ENCODE measurements at places on chromosomes 6 and 20.

- no peak for DNase-seq
Observed at GRCh38 chr6:107033126-107033525, 5.1 kb downstream of the MTRES1 start.

- DNase-seq, result no peak
Observed at GRCh38 chr6:34132486-34133185, 13.3 kb downstream of the GRM4 start.

GRCh38 chr20:60977901-60978300 lies 274.2 kb upstream of the CDH4 start:
- DNase-seq, result no peak

DNA sequence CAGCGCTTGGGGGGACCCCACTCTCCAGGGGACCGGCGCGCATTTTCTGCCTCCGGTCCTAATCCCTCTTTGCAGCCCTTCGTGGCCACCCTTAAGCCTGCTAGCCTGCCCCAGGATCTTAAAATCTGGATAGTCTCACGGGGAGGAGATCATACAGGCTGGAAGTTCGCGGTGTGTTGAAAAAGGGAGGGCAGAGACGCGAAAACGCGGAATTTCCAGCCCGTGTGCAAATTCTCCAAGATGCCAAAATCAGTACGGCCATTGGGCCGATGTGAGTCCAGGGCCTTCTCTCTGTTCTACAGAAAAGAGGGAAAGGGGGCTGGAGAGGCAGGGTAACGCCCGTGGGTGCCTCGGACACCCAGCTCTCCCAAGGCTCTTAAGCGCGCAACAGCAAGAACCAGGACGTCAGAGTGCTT lies 9.4 kb downstream of the NR2E1 start:
- DNase-seq, result no peak

DNA sequence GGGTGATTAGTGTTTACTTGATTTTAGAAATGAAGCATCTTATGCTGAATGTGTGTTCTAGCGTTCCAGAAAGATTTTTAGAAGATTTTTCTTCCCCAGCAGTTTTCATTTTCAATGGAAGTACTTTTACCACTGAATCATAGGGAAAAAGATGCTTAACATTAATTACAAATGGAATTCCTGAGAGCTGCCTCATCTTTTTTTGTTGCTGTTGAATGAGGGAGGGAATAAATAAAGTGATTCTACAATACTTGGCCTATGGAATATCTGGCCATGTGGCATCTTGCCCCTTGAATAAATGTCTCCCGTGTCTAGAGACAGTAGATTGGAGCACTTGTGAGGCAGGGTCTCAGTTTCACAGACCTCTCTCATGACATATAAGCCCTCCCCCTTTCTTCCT lies 44.1 kb upstream of the SLC22A1 start:
- no peak for DNase-seq

GRCh38 chr20:11001764-11002540 lies 328.2 kb upstream of the JAG1 start:
- no peak for DNase-seq

- DNase-seq, result no peak
Observed at GRCh38 chr20:62728781-62729300, 20.2 kb downstream of the NTSR1 start.

DNA sequence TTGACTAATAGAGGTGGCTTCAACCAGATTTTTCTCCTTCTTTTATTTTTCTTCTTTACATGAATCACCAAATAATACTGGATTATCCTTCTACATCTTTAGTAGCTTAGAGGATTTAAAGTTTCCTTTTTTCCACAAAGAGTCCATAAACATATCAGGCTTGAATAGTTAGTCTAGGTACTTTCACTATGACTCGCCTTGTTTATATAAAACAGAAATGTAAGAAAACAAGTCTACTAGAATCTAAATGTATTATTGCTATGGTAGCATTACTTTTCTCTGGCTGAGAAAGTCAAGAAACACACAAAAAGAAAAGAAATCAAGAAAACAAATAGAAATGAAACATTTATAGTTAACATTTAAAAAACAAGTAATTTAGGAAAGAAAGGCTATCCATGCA lies 215.2 kb downstream of the PTPRK start:
- DNase-seq, result no peak

GRCh38 chr6:153123801-153124200 lies 7.3 kb downstream of the RGS17 start:
- DNase-seq, result no peak

DNA sequence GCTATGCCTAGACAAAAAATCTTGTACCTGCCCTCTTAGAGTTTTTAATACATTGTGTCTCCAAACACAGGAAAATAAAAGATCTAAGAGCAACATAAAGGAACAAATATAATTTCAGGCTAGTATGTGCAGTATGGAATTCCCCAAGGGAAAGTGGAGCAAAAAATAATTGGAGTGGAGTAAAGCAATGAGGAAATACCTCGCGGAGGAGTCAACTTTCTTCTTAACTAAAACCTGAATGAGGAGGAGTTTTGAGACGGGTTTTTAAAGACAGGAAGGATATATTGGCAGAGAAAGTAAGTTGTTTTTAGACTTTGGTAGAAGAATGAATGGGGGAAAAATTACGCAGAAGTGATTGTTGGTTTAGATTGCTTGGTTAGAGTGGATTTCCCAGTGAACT lies 14.0 kb downstream of the HIVEP1 start:
- no peak for DNase-seq

GRCh38 chr20:58194175-58194791 lies 34.2 kb downstream of the ANKRD60 start:
- no peak for DNase-seq

GRCh38 chr6:26183581-26184366 lies 96.5 kb downstream of the HFE start:
- no peak for DNase-seq

- no peak for DNase-seq
Observed at GRCh38 chr6:113598786-113599185, 258.4 kb upstream of the MARCKS start.

DNA sequence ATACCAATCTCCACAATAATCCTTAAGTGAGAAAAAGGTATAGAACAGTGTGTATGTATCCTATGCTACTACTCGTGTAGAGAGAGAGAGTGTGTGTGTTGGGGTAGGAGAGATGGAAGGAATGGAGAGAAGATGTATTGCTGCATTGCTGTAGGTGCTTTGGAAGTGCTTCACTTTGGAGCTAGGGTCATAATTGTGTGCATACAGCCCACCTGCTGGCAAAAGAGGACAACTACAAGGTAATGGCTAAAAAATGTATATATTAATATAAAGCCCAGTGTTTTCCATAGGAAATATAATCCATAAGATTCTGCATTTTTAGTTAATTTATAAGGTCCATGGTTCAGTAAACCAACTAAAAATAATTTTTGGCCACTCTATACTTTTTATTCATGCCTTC lies 36.1 kb downstream of the SERAC1 start:
- no peak for DNase-seq

GRCh38 chr6:167763056-167763944 lies 63.4 kb upstream of the AFDN start:
- no peak for DNase-seq

- no peak for DNase-seq
Observed at GRCh38 chr6:26375270-26375669, 7.6 kb upstream of the BTN2A2 start.

GRCh38 chr20:10611357-10611756 lies 62.4 kb downstream of the JAG1 start:
- no peak for DNase-seq

- no peak for DNase-seq
Observed at GRCh38 chr6:111990214-111990613, 63.7 kb upstream of the CCN6 start.

DNA sequence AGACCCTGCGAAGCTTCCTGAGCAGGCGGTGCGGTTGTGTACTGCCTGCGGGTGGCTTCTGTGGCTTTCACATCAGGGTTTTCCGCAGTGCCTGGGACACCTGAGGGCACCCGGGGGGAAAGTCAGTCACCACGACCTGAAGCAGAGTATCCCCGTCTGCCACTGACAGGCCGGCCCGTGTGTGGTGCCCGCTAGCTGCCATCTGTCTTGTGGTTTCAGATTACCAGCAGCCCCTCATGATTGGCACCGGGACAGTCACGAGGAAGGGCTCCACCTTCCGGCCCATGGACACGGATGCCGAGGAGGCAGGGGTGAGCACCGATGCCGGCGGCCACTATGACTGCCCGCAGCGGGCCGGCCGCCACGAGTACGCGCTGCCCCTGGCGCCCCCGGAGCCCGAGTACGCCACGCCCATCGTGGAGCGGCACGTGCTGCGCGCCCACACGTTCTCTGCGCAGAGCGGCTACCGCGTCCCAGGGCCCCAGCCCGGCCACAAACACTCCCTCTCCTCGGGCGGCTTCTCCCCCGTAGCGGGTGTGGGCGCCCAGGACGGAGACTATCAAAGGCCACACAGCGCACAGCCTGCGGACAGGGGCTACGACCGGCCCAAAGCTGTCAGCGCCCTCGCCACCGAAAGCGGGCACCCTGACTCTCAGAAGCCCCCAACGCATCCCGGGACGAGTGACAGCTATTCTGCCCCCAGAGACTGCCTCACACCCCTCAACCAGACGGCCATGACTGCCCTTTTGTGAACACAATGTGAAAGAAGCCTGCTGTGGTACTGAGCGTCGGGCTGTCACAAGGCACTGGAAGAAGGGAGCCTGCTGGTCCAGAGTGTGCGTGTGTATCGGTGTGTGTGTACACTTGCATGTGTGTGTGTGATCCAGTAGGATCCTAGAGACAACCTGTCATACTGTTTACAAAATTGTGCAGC lies 54.4 kb downstream of the GOPC start:
- peak; percentile 15 for DNase-seq

DNA sequence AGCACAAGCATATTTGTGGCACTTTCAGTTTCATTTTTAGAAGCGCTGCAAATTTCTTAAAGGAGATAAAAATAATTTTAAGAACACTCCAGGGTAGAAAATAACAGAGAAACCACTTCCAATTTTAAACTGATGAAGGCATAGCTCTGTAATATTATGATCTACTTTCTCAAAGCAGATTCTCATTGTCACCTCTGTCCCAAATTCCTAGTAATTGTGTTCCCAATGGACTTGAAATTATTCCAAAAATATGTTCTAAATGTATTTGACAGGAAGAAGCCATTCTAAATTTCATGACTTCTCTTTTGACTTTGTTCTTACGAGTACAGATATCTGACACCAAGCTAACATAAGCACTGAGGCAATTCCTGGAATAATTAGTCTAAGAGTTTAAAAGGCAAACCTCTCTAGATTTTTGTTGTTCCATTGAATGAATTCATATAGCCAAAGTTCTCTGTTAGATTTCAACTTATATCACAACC lies 140.2 kb upstream of the CARMIL1 start:
- DNase-seq, result no peak

Measured in stimulated activated CD4-positive, alpha-beta T cell treated with anti-CD3 and anti-CD28 coated beads, Interleukin-2, amount 100 ng/mL, for 4 hours (primary cell).